ENCODE measurements at places on chromosomes 4 and X. TPM values are rescaled to one million over a fixed set of nuclear protein-coding genes. Genes with fewer than 3 reads are reported as not detected.

The MND1 gene
- total RNA-seq: 7.7 TPM

The RADX gene
- total RNA-seq: 0.09 TPM

The FGF13 gene
- 0.23 TPM for total RNA-seq

The IL2 gene
- total RNA-seq: not detected

The GEMIN8 gene
- 17.7 TPM for total RNA-seq

The PCDH19 gene
- 4.3 TPM for total RNA-seq

The GAGE1 gene
- total RNA-seq: not detected

The UGT2B11 gene
- total RNA-seq: not detected

The SLC2A9 gene
- 1.6 TPM for total RNA-seq

DNA sequence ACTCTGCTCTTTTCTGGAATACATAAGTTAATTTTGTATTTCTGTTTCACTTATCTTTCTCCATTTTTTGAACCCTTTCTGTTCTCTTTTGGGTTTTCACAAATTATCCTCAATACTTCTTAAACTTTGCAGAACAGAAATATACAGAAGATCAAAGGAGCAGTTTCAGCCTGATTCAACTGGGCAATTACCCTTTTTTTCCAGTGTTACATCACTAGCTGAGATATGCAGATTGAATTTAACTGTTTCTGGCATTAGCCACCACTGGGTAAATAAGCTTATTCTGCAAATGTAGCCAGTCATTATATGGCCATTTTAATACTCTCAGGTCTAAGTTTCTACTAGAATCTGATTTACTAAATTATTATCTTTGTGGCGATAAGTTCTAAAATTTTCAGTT lies 66.9 kb upstream of the GRID2 start:
- no peak for DNase-seq

GRCh38 chr4:117370944-117371668 lies 285.7 kb upstream of the TRAM1L1 start:
- DNase-seq: no peak

DNA sequence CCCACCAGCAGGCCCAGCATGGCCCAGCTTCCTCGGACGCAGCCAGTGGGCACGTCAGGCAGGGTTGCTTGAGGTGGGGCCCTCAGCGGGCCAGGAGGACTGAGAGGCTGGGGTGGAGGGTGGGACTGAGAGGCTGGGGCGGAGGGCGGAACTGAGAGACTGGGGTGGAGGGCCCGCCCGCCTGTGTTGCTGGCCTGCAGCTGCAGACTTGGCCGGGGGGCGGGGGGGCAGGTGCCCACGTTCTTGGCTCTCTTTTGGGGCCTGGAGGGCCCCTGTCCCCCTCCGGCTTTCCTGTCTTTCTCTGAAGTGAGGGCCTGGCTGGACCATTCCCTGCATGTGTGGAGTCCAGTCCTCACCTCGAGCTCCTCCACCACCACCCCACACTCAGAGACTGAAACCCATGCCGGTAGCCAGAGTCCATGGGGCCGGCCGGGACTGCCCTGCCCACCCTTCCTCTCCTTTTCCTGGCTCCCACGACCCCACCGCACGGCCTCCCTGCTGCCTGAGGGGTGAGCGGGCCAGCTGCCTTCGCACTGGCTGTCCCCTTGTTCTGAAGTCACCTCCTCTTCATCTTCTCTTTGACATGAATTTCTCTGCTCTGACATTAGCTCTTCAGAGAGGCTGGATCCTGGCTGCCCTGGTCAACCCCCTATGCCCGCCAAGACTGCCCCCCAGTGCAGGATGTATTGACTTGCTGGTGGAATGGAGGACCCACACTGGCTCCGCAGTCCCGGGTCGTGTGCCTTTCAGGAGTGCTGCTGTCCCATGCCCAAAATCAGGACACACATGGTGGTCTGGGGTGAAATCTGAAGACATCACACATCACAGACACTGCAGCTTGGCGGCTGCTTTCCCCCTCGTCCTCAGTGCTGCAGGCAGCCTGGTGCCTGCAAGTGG lies 10.1 kb upstream of the NKX1-1 start:
- no peak for DNase-seq

DNA sequence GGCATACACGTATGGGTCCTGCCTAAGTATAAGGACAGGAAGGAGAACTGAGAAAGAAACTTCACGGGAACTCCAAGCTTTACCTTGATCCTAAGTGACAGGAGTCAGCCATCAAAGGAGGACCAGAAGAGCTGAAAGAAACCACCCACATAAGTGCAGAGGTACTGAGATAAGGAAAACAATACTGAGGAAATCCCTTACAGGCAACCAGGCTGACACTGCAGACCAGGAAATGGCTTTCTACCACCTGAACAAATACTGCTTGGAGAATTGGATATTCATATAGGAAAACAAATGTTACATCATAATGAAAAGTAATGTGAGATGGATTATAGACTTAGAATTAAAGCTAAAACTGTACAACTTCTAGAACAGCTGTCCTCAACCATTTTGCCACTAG lies 127.0 kb downstream of the IL15 start:
- peak; percentile 94 for DNase-seq

- DNase-seq: no peak
Measured at GRCh38 chrX:10944136-10944885, 166.8 kb upstream of the HCCS start.

DNA sequence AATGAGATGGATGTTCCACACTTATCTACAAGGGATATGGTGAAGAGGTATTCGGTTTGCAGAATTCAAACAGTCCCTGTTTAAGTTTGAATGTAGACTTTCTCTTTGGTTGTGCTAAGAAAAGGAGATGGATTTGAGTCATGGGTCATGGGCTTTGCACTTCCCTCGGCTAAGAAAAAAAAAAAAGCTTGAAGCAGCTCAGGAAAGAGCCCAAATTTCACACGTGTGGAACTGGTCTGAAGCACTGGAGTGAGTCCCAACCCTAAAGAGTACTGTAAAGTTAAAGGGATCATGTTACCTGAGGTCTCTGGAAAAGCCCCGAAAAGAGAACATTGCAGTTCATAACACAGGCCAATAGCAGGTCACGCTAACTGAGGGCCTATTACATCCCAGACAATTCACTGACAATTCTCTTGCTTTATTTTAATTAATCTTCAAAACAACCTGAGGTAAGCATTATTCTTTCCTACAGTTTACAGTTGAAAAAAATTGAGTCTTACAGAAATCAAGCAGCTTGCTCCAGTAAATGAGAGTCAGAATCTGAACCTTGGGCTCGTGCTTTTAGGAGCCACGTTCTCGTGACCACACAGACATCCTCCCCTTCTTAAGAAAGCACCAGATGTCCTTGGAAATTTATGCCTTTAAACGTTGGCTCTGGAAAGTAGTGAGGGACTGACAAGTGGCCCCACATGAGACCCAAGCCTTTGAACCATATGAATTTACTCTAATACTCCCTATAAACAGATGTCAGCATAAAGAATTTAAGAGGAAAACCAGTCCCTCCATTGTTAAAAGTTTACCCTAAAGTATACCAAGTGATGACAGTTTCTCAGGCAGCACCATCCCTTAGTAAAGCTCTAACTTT lies 89.3 kb downstream of the MAD2L1 start:
- DNase-seq: no peak

DNA sequence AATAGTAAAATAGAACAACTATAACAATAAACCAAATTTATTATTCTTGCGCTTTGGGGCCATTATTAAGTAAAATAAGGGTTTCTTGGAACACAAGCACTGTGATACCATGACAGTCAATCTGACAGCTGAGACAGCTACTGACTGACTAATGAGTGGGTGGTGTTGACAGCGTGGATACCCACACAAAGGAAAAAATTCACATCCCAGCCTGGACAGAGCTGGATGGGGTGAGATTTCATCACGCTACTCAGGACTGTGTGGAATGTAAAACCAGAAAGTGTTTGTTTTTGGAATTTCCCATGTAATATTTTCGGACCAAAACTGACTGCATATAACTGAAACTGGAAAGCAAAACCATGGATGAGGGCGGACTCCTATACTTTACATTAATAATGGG lies 48.8 kb downstream of the IGFBP7 start:
- DNase-seq: no peak

- no peak for DNase-seq
Measured at GRCh38 chr4:106339431-106339830, 23.1 kb downstream of the AIMP1 start.

GRCh38 chr4:153418558-153418957 lies 47.6 kb upstream of the TMEM131L start:
- DNase-seq: no peak

DNA sequence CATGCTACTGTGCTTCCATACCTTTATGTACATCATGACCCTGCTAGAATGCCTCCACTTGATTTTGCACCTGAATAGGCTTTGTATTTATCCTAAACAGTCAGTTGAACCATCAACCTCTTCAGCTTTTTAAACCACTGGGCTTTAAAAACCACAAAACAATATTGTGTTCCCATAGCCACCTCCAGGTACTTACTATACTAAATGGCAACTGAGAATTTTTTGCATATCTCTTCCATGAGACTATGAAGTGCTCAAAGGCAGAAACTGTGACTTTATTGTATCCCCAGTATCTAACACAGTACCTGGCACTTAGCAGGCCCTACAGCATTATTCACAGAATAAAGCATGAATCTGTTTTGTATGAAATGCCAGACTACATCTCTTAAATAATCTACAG lies 39.7 kb downstream of the ANAPC10 start:
- no peak for DNase-seq

DNA sequence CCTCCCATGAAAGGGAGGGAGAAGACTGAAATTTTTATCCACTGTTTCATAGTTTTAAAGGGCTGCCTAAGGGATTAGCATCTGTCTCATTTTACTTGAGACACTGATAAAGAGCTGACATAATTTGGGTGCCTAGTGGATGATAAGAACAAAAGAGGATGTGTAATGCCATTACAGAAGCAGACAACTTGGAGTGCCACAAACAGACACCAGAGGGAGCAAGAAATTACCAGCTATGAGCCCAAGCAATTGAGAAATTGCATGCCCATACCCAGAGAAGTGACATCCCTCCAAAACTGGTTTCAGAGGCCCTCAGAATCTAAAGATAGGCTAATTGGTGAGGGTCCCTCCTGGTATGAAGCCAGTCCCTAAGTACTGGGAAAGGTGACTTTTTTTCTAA lies 38.5 kb upstream of the POU3F4 start:
- DNase-seq: no peak

- DNase-seq: peak; percentile 92
Measured at GRCh38 chrX:45824471-45824870, 623.8 kb upstream of the DIPK2B start.

- no peak for DNase-seq
Measured at GRCh38 chrX:149652232-149652981, 20.8 kb upstream of the TMEM185A start.

DNA sequence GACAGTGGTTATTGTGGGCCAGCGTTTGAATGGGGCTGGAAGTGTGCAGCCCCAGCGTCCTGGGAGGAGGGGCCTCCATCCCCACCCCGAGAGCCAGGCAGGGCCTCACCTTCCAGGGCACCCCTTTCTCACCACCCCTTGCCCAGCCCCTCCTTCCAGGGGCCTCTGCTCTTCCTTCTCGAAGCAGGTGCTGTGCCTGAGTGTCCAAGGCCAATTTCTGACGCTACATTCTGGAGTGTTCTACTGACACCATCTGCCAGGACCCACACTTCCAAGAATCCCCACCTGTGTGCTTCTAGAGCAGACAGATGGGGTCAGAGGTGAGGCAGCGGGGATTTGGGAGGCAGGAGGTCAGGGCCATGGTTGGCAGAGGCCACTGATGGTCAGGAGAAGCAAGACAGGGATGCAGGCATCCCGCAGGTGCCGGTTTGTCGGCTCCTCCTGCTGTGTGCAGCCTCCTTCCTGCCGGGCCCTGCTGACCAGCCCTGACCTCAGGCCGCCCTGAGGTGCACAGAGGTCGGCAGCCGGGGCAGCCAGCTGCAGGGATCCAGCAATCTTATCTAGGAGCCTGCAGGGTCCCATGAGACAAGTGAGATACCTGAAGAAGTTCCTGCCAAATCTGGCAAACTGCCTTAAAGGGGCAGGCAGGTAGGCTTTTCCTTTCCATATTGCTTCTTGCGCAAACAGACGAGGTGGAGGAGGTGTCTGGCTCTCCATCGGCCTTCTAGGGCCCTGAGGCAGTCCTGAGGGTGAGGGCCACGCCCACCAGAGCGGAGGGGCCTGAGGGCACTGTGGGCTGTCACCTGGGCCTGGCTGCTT lies 18.8 kb downstream of the MSANTD1 start:
- DNase-seq: no peak

- no peak for DNase-seq
Measured at GRCh38 chr4:189613207-189613606, 327.5 kb upstream of the FRG1 start.

DNA sequence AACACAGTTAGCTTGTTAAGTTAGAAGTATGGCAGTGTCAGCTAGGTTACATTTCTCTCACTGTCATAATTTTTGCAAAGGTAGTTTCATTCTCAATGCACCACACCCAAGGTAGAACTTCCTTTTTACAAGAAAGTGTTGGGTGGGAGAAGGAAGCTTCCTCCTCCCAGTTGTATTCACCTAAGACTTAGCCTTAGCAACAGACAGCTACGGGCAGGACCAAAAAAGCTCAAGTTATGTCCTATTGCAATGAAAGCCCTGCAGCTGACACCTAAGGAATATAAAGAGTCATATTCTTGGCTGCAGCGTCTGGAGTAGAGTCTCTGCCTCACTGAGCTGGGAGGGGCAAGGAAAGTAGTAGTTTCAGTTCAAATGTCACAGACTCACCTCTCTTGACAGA lies 25.1 kb upstream of the PRDM8 start:
- no peak for DNase-seq

DNA sequence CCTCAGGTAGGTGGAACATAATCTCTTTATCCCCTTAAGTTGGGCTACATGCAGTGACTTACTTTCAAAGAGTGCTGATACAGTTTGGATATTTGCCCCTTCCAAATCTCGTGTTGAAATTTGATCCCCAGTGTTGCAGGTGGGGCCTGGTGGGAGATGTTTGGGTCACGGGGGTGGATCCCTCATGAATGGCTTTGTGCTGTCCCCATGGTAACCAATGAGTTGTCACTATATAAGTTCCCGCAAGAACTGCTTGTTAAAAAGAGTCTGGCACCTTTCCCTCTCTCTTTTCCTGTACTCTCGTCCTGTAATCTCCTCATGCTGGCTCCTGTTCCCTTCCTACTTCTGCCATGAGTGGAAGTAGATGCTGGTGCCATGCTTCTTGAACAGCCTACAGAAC lies 71.3 kb downstream of the GLRA3 start:
- no peak for DNase-seq

DNA sequence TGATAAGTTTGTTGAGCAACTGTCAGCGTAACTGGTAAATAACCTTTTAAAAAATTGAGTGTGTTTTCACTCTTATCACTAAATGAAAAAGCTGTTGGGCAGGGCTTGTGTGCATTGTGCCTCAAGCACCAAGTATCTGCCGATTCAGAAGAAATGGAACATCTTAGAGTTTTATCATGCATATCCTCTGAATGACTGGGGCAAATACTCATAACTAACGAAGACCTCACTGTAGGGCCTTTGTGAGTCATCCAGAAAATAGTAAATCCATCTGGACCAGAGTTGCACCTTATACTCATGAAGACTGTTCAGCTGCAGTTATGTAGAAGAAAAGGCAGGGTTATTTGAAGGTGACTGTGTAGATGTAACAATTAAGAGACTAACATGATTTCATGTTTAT lies 222.1 kb downstream of the CAMK2D start:
- no peak for DNase-seq

GRCh38 chrX:122878269-122878668 lies 305.8 kb upstream of the GRIA3 start:
- no peak for DNase-seq

GRCh38 chr4:108118505-108118904 lies 50.2 kb downstream of the LEF1 start:
- no peak for DNase-seq
